ENCODE measurements at places on chromosomes 2 and 18.

- peak; percentile 31 for DNase-seq
These were observed 119.7 kb upstream of the NFATC1 start for GRCh38 chr18:79275992-79276391.

DNA sequence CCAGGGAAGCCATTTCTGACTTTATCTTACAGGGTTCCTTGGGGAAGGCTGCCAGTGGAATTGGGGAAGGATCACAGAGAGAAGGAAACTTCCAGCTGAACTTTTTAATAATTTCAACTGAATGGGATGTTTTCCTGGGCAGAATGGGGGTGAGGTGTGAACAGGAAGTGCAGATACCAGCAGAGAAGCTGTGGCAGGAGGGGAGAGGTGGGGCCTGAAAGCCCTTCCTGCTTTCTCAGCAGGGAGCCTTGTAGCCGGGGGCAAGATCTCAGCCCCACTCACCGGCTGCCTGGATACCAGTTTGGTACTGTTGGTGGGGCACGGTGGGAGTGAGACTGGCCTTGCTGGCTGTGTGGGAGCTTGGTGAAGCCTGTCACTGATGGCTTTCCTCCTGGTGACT, 170.5 kb downstream of the ZBTB7C start:
- DNase-seq = no peak

- DNase-seq = no peak
These were observed 109.2 kb upstream of the FZD7 start for GRCh38 chr2:201924453-201924852.

- DNase-seq = no peak
These were observed 49.7 kb downstream of the APOB start for GRCh38 chr2:20994130-20994529.

DNA sequence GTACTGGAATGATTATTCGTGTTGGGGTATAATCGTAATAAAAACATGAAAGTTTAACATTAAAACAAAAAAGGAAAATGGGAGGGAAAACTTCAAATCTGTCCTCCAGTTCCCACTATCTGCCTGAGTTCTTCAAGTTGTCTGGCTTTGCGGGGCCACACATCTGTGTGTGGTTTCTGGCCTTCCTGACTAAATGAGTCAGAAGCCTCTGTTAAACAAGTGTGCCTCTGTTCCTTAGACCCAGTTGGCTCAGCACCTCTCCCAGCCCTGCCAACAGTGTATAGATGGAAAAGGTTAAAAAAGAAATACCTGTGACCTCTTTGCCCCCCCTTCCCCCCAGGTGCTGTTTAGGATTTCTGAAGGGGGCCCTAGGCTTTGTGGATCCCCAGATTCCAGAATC, 30.2 kb downstream of the XDH start:
- DNase-seq = peak; percentile 92

DNA sequence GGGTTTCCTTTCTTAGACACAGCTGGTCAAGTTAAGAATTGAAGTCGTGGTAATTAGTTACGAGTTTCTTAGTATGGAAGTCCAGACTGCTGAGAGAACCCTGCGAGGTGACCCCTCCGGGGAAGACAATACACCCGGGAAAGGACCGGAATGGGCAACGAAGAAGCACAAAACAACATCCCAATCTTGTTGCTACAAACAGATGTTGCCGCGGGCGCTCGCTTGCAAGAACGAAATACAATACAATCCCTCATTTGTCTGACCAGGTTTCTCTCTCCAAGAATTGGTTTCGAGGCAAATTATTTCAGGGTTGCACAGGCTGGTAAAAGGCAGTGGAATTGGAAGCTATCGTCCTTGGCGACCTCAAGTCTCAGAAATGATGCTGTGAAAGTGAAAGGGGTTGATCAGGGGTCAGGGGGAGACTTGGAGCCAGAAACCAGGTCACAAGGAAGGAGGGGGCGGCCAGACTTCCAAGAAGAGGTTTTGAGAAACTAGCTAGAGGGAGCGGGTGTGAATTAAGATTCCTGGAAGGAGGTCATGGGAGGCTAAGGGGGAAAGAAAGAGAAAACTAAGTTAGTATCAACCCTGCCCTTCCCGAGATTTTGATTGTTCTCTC, 401.9 kb downstream of the HRH4 start:
- no peak for DNase-seq

- DNase-seq = no peak
These were observed 20.8 kb upstream of the MTA3 start for GRCh38 chr2:42547446-42548295.

DNA sequence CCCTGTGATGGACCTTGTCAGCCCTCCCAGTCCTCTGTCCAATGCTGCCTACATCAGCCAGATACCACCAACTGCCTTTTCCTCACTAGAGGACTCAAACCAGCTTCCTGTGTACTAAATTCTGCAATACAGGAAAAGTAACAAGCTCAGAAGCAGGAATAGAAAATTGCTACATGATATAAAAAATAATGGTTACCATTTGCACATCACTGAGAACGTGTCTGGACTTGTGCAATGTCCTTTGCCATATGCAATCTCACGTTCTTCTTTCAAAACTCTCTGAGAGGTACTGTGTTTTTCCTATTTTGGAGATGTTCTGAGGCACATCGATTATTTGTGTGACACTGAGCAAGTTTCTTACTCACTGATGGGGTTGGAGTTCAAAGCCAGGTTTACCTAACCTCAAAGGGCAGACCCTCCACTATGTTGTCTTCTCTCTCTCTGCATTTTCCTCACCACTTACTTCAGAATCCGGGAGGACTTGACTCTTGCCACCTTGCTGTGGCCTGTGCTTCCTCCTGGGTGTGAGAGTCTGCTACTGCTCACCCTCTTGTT, 12.1 kb downstream of the UPP2 start:
- no peak for DNase-seq

DNA sequence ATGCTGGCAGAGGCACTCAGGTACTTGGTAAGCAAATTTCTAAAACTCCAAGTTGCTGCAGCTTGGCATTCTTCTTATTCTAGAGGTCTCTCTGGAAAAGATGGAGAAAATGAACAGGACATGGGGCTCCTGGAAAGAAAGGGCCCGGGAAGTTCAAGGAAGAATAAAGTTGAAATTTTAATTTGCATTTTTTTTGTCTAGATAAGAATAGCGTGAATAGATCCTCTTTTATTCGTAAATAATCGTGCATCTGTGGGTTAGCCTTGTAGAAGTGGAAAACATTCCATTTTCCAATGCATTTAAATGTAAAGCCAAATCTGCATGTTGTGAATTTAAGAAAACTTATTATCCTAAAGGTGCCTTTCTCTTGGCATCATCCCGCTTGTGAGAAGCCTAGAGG, 61.0 kb downstream of the TNFRSF11A start:
- no peak for DNase-seq

DNA sequence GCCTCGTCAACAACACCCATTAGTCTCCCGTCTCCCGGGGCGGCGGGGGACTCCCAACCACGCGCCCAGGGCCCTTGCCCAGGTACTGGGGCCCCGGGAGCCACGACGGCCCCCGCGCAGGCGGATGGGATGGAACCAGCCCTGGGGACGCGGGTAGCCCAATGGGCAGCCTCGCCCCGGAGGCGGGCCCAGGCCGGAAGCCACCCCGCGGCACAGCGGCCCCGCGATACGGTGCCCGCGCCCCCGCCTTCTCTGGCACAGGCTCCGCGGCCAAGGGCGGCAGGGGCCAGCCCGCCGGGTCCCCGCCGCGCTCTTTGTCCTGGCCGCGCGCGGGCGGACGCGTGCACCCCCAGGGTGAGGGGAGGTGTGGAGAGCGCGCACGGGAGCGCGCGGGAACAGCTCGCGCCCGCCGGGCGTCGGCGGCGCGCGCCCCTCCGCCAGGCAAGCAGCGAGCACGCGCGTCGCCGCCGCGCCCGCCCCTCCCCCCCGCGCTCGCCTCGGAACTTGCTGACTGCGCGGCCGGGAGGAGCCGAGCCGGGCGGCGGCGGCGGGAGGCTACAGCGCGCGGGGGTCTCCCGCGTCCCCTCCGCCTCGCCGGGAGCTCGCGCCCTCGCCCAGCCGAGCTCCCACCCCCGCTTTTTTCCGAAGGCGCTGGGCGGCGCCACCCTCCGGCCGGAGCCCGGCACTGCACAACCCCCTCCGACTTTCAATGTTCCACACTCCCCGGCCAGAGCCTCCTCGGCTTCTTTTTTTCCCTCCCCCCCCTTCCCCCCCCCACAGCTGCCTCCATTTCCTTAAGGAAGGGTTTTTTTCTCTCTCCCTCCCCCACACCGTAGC, at the start of gene UBE2E3:
TSS of gene UBE2E3 (plus strand) at position 500 of the 837 bp plus-strand sequence. CDS start 1,438 bp downstream, outside the sequence.
- peak; percentile 83 for DNase-seq

Measured in fibroblast of skin of right biceps (primary cell).